ENCODE measurements at places on chromosomes 1 and 21. TPM values are rescaled to one million over a fixed set of nuclear protein-coding genes. Genes with fewer than 3 reads are reported as not detected.

AMY1C gene
- not detected for total RNA-seq

GLUL gene
- total RNA-seq = 160 TPM

NR1I3 gene
- not detected for total RNA-seq

BEND5 gene
- not detected for total RNA-seq

CLDN8 gene
- total RNA-seq = not detected

PLEKHN1 gene
- 1.4 TPM for total RNA-seq

LGR6 gene
- not detected for total RNA-seq

TMEM82 gene
- total RNA-seq = not detected

- no peaks in the 10 kb centered on the region for H3K36me3 ChIP-seq
- peak; percentile 20 for DNase-seq
- H3K4me1 ChIP-seq = peaks cover 6% of the 10 kb centered on the region
Observed at GRCh38 chr1:170267317-170267716, 121.6 kb downstream of the NTMT2 start.

DNA sequence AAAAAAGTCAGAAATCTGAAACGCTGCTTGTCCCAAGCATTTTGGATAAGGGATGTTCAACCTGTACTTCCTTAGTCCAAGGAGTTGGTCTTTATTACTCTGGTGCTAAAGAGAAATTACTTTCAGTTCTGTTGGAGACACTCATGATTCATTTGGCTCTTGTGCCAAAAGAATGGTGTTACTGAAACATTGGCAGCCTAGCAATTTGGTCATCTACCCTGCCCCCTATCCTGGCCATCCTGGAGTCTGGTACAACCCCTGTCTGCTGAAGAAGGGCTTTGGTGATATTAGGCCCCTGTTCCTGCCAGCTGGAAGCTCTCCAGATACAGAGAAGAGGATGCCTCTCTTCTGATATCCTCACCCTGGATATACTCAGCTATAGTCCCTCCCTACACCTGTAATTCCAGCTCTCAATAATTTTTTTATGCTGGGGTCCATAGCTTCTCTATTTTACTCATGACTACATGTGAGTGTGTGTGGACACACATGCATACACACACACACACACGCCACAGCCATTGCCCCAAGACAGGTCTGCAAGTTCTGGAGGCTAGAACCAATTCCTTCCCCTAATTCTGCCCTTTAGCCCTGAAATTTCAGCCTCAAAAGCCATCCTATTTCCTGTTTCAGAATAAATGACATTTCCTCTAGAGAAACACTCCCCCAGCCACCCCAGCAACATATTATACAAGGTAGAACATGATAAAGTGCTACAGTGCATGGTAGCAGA, 40.0 kb downstream of the LHX8 start:
- peak; percentile 8 for DNase-seq
- no peaks in the 10 kb centered on the region for H3K27me3 ChIP-seq
- H3K36me3 ChIP-seq = no peaks in the 10 kb centered on the region
- no peak overlapping the region for H3K4me3 ChIP-seq
- no peaks in the 10 kb centered on the region for H3K4me1 ChIP-seq

- peak overlapping the region; percentile 47 for H3K4me3 ChIP-seq
- H3K27me3 ChIP-seq = no peaks in the 10 kb centered on the region
- no peaks in the 10 kb centered on the region for H3K36me3 ChIP-seq
- peak; percentile 81 for DNase-seq
- peak overlapping the region; percentile 71 for H3K27ac ChIP-seq
- peaks cover 26% of the 10 kb centered on the region for H3K4me1 ChIP-seq
Observed at GRCh38 chr1:109298666-109299557, 7.9 kb downstream of the MYBPHL start.

GRCh38 chr1:193183019-193183627, 3.3 kb downstream of the B3GALT2 start:
- peak overlapping the region; percentile 72 for H3K4me3 ChIP-seq
- peak; percentile 69 for DNase-seq
- no peak overlapping the region for H3K27ac ChIP-seq
- peaks cover 69% of the 10 kb centered on the region for H3K4me1 ChIP-seq

DNA sequence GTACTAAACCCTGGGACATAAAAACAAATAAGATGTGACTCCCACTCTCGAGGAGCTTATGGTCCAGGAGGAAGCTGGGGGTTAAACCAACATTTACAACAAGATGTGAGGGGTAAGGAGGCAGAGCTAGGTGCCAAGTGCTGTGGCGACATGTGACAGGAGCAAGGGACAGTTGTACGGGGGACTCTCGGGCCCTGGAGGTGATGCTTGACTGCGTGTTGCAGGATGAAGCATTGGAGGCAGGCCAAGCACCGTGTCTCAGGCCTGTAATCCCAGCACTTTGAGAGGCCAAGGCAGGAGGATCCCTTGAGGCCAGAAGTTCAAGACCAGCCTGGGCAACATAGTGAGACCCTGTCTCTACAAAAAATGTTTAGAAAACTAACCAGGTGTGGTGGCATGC, 36.8 kb downstream of the ATP5PO start:
- DNase-seq = no peak
- no peaks in the 10 kb centered on the region for H3K27me3 ChIP-seq

- peak; percentile 0 for DNase-seq
- no peaks in the 10 kb centered on the region for H3K27me3 ChIP-seq
- no peak overlapping the region for H3K27ac ChIP-seq
- no peak overlapping the region for H3K4me3 ChIP-seq
Observed at GRCh38 chr1:227621211-227621610, 57.9 kb downstream of the ZNF678 start.

DNA sequence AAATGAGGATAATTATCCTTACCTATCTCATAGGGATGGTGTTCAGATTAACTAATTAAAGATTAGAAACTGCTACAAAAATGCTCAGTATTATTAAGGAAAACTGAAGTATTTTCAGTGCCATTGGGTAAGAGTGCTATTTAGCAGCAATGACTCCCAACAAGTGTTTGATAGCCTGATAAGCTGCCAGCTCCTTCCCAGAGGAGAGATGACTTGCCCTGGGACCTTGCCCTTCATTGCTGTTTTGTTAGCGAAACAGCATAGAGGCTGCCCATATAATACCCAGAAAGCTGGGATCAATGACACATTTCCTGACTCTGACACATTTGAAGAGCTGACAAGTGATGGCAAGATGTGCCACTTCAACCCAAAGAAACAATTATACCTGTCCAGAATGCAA, 592.2 kb downstream of the ADGRL2 start:
- H3K4me1 ChIP-seq = no peaks in the 10 kb centered on the region
- no peak overlapping the region for H3K4me3 ChIP-seq
- no peak for DNase-seq
- no peak overlapping the region for H3K27ac ChIP-seq
- H3K27me3 ChIP-seq = no peaks in the 10 kb centered on the region

DNA sequence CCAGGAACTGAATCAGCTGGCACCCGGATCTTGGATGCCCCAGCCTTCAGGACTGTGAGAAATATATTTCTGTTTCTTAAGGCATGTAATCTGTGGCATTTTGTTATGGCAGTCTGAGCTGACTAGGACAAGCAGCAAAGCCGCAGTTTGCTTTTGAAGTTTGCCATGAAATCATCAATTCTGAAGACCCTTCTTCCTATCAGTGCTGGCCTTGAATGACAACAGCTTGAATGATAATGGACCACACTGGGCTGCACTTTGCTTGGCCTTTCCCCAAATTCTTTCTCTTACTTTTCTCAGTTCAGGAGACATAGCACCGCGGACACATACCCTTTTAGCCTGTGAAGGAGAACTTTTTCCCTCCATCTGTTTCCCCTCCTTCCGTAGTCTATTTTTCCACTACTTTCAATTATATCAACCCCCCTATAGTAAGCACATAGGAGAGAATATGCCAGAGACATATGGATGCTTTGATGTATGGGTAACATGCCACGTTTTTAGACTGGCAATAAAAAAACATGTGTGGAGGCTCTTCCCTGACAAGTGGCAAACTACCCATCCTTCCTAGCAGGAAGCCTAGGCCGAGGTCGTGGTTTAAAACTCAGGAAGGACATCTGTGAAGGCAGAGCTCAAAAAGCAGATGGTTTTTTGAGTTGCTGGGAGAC, 42.9 kb downstream of the HLX start:
- no peak overlapping the region for H3K27ac ChIP-seq
- no peaks in the 10 kb centered on the region for H3K36me3 ChIP-seq
- H3K4me1 ChIP-seq = peaks cover 20% of the 10 kb centered on the region
- no peak overlapping the region for H3K4me3 ChIP-seq
- no peak for DNase-seq
- H3K27me3 ChIP-seq = no peaks in the 10 kb centered on the region

DNA sequence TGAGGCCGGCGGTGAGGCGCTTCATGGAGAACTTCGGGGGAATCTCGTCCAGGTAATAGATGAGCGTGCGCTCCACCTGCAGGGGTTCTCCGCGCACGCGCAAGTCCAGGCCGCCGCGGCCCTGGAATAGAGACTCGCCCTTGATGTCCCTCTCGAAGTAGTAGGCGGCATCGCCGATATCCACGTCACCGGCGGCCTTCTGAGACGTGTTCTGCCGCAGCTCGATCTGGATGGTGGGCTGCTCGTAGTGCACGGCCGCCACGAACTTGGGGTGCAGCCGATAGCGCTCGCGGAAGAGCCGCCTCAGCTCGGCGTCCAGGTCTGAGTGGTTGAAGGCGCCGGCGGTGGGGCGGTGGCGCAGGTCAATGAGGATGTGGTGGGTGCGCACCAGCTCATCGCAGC, 726 bp downstream of the TACSTD2 start:
- H3K27me3 ChIP-seq = no peaks in the 10 kb centered on the region
- peak overlapping the region; percentile 53 for H3K4me3 ChIP-seq
- H3K36me3 ChIP-seq = no peaks in the 10 kb centered on the region
- H3K4me1 ChIP-seq = no peaks in the 10 kb centered on the region

DNA sequence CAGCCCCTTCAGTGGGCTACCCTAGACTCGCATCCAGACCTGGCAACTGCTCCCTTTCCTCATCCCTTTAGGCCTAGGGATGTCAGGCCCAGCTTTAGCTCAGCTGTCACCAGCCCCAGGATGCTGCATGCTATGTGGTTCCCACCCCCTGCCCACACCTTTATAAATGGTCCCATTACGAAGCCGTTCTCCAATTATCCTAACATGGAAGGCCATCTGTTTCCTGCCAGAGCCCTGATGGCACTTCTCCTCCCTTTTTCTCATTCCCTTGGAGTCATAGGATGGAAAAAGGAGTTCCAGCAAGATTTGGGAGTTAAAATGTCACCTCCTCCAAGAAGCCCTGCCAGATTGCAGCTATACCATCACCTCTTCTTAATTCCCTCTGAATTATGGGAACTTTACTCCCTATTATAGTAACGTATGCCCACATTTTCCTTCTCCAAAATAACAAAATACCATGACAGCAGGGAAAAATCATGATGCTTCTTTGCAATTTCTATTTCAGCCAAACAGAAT, 205.0 kb upstream of the GRIK3 start:
- H3K4me3 ChIP-seq = no peak overlapping the region
- H3K36me3 ChIP-seq = no peaks in the 10 kb centered on the region
- no peaks in the 10 kb centered on the region for H3K4me1 ChIP-seq
- H3K27me3 ChIP-seq = no peaks in the 10 kb centered on the region

DNA sequence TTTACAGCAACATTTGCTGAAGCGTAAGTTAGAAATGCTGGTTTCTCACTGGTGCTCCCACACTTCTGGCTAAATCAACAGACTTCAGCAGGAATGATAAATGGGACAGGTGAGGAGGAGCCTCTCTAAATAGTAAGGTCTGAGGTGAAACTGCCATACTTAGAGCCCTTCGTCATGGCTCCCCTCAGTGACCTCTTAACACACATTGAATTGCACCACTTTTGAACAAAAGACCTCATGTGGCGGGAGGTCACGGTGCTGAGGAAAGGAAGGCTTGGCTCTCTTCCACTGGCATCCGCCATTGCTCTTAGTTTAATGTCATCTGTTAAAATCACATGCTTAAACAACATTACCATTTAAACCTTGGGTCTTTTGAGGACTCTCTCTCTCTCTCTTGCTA, 3.4 kb downstream of the MAP3K7CL start:
- H3K27me3 ChIP-seq = no peaks in the 10 kb centered on the region
- H3K4me1 ChIP-seq = peaks cover 23% of the 10 kb centered on the region
- H3K4me3 ChIP-seq = no peak overlapping the region
- no peaks in the 10 kb centered on the region for H3K36me3 ChIP-seq

DNA sequence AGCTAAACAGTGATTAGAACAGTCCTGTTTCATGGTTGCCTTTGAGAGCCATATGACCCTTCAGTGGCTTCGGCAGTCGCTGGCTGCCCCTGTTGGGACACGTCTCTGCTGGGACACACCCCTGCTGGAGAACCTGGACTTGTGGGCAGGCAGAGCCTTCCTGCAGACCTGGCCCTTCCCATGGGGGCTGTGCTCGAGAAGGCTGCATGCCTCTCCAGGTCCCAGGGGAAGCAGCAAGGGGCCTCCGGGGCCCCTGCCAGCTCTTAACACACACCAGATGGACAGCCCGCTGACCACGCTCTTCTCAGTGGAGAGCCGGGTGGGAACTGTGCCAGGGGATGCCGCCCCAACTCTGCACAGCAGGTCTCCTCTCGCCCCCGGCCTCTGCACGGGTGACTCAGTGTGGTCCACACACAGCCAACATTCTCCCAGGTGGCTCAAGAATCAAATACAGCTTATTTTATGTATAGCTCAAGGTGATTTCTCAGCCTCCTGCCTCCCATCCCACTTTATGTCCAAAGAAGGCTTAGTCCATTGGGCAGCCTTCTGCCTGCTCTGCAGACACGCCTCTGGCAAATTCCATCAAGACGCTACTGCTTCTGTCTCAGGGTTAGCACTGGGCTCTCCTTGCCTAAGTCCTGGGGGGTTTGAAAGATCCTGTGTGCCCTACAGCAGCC, 450.8 kb downstream of the KIF26B start:
- peak overlapping the region; percentile 14 for H3K27ac ChIP-seq
- H3K27me3 ChIP-seq = no peaks in the 10 kb centered on the region
- H3K4me3 ChIP-seq = no peak overlapping the region

GRCh38 chr1:217453816-217454215, 177.1 kb downstream of the GPATCH2 start:
- H3K4me3 ChIP-seq = no peak overlapping the region
- no peaks in the 10 kb centered on the region for H3K27me3 ChIP-seq
- no peak for DNase-seq
- H3K4me1 ChIP-seq = no peaks in the 10 kb centered on the region
- no peak overlapping the region for H3K27ac ChIP-seq

DNA sequence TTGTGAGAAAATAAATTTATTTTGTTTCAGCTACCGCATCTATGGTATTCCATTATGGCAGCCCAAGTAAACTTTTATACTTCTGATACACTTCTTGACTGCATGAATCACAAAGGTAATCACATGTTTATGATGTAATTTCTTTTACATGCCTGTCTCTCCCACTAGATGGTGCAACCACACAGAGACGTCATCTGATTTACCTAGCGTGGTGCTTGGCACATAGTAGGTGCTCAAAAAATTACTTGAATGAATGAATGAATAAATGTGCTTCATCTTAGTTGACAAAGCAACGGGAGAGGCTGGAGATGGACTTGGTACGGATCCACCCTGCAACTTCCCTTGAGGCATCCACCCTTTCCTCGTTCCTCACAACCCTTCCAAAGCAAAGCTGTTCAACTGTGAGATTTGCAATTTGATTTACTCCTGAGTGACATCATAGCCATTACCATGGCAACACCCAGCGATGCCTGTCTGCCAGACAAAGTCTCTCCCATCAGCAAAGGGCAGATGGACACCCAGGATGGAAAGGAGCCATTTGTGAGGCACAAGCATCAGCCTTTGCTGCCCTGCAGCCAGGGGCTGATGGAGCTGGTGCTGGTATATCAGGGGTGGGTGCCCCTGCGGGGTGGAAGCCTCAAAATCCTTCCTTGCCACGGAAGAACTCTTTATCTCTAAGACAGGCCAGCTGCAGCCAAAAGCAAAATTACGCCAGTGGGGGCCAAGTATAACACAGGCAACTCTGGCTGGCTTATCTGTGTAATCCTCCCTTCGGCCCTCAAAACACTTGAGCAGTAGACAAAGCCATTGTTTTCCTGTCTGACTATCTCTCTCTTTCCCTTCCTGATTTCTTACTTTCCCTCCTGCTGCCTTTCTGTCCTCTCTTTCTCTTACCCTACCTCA, 18.9 kb upstream of the VWA5B1 start:
- H3K36me3 ChIP-seq = no peaks in the 10 kb centered on the region
- no peak overlapping the region for H3K27ac ChIP-seq
- no peak overlapping the region for H3K4me3 ChIP-seq
